Activated CD4-positive, alpha-beta T cell treated with anti-CD3 and anti-CD28 coated beads, Interleukin-2, amount 50 U/mL, for 24 hours (primary cell): ENCODE measurements at places on chromosomes 1 and 21.

DNA sequence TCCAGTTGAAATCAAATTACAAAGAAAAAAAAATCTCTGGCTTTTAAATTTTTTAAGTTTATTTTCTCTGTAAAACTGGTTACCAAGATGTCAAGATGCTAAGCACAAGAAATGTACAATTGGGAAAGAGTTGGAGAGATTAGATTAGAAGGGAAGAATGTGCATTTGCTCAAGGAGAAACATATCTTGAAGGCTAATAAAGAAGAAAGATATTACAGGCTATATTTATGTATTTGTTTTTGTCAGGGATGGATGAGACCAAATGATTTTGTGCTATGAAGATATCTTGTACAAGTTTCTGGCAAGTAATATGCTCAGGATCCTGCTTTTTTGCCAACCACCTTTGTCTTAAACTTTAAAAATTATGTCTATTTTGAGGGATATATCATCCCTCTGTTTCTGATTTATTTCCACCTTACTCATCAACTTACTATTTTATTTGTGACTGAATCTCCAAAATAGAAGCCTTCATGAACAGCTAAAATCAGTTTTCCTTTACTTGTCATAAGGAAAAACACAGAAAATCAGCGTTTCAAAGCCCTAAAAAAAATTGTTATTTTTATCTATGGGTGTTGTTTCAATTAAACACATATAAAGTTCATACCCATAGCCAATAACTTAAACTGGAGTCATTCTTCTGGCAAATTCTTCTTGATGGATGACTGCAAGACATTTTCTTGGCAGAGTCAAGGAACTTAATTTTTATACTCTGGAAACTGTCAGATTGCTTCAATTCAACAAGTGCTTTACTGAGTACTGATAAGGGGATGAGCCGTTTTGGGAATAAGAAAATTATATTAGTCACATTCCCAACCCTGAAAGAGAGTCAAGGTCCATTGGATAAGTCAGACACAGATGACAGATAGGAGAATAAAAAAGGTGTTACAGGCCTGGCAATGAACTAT, 141.8 kb downstream of the CTH start:
- DNase-seq, result no peak

GRCh38 chr1:22231068-22231593, 88.2 kb upstream of the WNT4 start:
- no peak for DNase-seq

DNA sequence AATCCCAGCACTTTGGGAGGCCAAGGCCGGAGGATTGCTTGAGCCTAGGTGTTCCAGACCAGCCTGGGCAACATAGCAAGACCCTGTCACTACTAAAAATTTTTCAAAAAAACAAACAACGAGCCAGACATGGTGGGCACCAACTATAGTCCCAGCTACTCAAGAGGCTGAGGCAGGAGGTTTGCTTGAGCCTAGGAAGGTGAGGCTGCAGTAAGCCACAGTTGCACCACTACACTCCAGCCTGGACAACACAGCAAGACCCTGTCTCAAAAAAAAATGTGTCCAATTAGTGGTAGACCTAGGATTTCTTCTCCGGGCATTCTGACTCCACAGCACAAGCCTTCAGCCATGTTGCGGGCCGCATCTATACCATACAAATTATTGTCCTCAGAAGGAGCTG, 6.7 kb upstream of the IGSF8 start:
- no peak for DNase-seq

DNA sequence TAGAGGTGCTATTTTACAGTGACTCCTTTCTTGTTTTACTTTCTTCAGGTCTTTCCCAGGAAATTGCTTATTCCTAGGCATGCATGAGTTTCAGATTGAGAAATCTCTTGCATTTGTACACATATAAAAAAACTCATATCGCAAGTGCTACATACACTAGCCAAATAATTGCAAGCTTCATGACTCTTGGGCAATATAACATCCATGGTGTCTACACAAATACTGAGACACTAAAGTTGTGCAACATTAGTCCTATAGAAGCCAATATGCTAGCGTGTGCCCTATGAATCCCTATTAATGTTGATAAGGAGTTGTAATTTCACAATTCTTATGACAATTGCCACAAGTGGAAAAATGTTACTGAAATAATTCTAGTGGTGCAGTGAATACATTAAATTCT, 591.0 kb downstream of the ADGRL2 start:
- no peak for DNase-seq

GRCh38 chr1:24047110-24047477, 64.8 kb downstream of the MYOM3 start:
- no peak for DNase-seq

DNA sequence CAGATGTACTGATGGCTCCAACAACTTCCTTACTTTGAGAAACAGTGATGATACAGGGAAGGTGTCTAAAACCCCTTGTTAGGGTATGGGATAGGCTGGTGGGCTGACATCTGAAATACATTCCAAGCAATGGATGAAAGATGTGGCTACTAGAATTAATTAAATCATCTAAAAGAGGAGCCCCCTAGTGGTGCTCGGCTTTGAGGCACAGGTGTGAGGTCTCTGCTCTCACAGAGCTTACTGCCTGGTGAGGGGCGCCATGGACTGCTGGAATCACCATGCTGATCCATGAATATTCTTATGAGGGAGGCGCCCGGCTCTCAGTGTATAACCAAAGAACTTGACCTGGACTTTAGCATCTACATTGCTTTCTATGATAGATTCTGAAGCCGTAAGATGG, 48.5 kb downstream of the GNG4 start:
- DNase-seq, result no peak

DNA sequence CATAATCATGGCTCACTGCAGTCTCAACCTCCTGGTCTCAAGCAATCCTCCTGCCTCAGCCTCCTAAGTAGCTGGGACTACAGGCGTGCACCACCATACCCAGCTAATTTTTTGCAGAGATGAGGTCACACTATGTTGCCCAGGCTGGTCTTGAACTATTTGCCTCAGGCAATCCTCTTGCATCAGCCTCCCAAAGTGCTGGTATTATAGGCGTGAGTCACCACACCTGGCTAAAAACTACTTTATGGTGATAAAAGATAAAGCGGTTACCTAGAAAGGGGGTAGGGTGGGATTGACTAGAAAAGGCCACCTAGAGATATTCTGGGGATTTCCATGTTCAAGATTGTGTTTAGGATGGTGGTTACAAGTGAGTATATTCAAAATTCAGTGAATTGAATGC, 5.0 kb downstream of the TSTD1 start:
- no peak for DNase-seq
